ENCODE measurements at places on chromosomes 3 and 15.

- no peak for DNase-seq
Observed at GRCh38 chr3:188476935-188477334, 323.0 kb downstream of the LPP start.

GRCh38 chr3:126130081-126130855, 46.3 kb upstream of the SLC41A3 start:
- DNase-seq: no peak

GRCh38 chr3:137866933-137867332, 102.8 kb downstream of the SOX14 start:
- no peak for DNase-seq

GRCh38 chr3:127445581-127446343, 144.8 kb downstream of the TPRA1 start:
- no peak for DNase-seq

- DNase-seq: peak; percentile 52
Observed at GRCh38 chr15:38389924-38390542, 63.9 kb upstream of the FAM98B start.

GRCh38 chr3:14200841-14201240, 22.2 kb downstream of the LSM3 start:
- DNase-seq: no peak

DNA sequence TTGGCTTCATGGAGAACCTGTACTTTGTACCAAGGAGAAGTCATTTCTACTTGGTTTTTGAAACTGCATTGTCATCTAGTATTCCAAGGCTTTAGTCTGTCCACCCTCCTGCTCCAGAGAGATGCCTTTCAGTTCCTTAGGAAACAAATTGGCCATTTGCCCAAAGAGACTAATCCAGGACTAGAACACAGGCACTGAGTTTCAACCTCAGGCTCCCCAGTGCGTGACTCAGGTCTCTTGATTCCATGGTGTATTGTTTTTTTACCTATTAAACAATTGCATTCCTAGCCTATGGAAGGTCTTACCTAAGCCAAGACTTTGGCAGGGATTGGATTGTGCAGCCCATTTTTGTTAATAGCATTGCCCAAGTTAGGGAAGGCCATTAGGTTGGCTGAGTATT, 214.8 kb upstream of the CTDSPL start:
- DNase-seq: no peak

GRCh38 chr15:29740692-29741311, 81.5 kb downstream of the TJP1 start:
- no peak for DNase-seq

DNA sequence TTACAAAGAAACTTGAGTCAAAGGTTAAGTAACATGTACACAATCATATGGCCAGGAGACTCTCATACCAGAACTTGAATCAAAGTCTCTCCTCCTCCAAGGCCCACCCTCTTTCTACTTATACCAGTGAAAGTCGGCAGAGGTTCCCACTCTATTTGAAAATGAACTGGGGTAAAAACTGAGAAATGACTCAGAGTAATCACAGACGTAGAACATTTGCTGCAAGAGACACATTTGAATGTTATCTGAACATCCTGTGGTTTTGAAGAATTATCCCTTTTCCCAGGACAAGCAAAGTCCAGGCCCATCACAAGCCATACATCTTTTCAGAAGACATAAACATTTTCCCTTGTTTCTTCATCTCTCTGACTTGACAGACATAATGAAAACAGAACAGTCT, 55.8 kb downstream of the SHOX2 start:
- DNase-seq: no peak

DNA sequence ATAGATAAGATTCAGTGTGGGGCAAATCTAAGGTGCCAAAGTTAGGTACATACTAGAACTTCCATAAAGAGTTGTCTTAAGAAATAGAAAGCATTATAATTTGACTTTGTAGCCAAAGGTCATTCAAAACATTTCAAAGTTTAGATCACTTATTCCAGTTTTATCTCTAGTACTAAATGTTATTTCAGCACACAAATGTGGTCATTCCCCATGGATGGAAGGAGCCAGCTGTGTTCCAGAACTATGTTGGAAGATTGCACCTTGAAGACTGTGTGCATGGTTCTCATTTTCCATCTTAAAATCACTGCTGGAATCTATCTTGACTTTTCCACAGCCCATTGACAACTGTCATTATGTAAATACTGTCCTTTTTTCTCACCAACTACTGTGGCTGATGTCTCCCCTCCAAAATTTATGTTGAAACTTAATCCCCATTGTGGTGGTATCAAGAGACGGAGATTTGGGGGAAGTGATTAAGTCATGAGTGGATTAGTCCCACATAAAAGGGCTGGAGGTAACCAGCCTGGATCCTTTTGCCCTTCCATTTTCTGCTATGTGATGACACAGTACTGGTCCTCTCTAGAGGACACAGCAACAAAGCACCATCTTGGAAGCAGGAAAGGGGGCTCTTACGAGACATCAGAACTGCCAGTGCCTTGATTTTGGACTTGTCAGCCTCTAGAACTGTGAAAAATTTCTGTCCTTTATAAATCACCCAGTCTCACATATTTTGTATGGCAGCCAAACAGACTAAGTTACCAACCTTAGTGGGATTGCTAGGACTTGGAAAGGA, 24.0 kb downstream of the TGFBR2 start:
- DNase-seq: no peak

- peak; percentile 66 for DNase-seq
Observed at GRCh38 chr3:129119365-129120100, 2.1 kb downstream of the RAB43 start.

DNA sequence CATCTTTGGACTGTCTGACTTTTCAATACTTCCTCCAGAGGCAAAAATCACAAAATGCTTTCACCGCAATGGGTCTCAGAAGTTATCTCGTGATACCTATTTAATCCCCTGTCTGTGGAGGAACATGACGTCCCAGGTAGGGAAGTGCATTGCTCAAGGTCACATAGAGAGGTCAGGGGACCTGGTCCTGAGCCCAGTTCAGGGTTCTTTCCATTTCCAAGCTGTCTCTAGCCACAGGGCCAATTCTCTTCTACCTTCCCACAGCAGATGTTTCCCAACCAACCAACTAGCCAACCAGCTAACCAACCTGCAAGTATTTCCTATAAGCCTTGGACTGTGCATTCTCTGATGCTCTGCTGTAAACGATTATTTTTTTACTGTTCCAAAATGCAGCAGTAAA, 122.2 kb upstream of the DLG1 start:
- DNase-seq: no peak

GRCh38 chr3:193677734-193678133, 84.7 kb downstream of the OPA1 start:
- DNase-seq: no peak

- DNase-seq: no peak
Observed at GRCh38 chr3:18334837-18335601, 90.1 kb downstream of the SATB1 start.

DNA sequence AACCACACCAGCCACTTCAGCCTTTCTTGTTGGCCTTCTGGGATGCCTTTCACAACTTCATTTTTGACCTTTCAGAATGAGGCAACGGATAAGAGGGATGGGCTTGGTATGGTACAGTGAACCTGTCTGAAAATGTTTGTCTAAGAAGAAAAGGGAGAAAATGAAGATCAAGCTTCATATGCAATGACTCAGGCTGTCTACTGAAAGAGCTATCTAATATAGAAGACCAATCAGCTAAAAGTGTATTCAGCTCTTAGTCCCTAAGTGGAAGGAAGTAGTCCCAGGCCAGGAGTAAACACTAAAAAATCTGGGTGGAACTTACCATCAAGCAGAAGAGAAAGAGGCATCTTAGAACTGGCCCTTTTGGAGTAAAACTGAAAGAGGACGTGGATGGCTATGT, 12.2 kb upstream of the UPK1B start:
- no peak for DNase-seq

- DNase-seq: no peak
Observed at GRCh38 chr3:101675709-101676215, 1.2 kb downstream of the ZBTB11 start.

GRCh38 chr3:49238274-49239127, 38.5 kb downstream of the C3orf62 start:
- no peak for DNase-seq

DNA sequence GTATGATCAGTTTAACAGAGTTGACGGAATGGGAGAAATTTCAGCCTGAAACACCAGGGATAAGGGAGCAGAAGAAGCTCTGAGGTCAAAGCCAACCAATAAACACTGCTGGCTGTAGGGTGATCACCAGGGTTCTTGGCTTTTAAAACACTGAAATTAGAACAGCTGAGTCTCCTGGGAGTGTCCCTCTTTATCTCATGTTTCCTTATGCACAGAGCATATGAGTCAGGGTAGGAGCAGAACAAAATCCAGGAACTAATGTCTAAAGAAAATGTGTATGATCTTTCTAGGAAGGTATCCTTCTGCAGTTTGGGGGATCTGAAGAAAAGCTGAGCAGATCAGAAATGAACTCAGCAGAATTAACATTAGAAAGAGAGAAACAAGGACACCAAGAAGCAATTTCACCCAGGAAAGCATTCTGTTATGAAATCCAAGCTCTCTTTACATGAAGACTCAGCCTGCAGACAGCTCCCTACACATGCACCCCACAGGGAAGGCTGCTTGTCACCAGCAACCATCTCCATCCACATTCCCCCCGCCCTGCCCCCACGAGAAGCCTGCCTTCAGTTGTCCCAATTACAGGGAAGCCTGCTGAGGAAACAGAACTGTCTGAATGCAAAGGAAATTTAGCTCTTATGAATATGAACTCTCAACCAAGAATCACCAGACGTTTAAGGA, 469.7 kb downstream of the PDCD6IP start:
- no peak for DNase-seq

- no peak for DNase-seq
Observed at GRCh38 chr3:8608791-8609467, 35.7 kb downstream of the SSUH2 start.

GRCh38 chr3:117512975-117513374, 803.4 kb downstream of the TUSC7 start:
- no peak for DNase-seq

- no peak for DNase-seq
Observed at GRCh38 chr15:58438956-58439355, 7.2 kb downstream of the LIPC start.

DNA sequence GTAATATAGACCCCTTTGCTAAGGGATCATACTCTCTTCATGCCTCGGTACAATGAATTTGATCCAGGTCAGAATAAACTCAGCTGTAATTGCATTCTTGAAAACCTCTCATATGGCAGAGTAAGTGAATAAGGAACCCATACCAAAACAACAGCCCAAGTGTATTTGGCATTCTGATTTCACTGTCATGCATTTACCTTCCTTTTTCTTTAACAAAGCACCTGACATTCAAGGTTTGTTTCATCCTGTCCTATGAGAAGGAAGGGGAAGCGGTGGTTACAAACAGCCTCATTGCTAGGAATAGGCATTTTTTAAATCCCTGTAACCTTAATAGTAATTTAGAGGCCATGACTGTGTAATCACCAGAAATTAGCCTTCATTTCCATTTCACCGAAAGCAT, 97.1 kb downstream of the LSAMP start:
- DNase-seq: no peak

- DNase-seq: no peak
Observed at GRCh38 chr15:40334941-40335795, 5.6 kb downstream of the CCDC9B start.

DNA sequence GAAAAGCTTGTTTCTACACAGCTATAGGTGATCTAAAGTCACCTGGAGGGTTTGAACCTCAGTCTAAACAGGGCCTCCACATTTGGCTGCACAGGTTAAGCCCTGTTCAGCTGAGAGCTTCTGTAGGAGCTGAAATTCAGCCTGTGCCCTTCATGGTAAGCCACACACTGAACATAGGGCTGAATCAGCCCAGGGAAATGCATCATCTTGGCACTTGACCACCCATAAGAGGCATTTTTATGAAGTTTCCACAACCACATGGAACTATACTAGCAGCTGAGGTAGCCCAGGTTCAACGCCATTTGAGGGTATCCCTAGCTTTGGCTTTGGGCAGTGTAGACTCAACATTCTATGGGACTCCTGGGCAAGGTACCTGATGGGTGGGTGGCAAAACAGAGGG, 126.8 kb downstream of the FAM174B start:
- no peak for DNase-seq

GRCh38 chr15:81184188-81184587, 12.5 kb upstream of the IL16 start:
- no peak for DNase-seq

DNA sequence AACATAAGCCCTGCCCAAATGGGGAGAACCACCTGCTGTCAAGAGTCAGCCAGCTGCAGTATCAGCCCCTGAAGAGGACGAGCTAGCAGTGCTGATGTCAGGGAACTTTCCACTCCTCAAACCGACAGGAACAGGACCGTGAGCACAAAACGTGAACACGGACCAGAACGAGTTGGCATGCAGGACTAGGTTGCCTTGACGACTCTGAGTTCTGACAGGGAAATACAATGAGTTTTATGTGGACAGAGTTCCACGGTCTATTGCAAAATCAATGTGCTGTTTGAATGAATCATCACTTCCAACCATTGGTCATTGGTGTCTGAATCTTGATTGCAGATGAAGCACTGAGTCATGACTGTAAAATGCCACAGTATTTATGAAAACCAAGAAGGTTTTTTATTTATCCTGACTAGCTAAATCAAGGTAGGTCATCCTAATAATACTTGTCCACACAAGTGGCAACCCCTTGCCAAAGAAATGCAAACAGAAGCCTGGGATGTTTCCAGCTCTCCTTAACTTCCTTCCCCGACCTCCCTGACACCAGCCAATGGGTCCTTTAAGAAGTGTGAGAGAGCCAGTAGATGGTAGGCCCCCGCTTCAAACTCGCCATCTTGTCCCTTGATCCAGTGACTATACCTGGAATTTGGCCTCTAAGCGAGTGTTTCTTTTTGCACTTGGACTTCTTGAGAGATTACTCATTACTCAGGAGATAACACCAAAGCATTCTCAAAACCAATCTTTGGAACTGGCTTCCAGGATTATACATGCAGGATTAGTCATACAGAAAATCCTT, 119.6 kb downstream of the ASB7 start:
- DNase-seq: no peak

GRCh38 chr3:38968891-38969290, 82.9 kb downstream of the SCN11A start:
- DNase-seq: no peak

GRCh38 chr3:54176106-54176505, 53.8 kb downstream of the CACNA2D3 start:
- DNase-seq: no peak

- DNase-seq: no peak
Observed at GRCh38 chr15:52020221-52021085, 1.4 kb downstream of the MAPK6 start.

DNA sequence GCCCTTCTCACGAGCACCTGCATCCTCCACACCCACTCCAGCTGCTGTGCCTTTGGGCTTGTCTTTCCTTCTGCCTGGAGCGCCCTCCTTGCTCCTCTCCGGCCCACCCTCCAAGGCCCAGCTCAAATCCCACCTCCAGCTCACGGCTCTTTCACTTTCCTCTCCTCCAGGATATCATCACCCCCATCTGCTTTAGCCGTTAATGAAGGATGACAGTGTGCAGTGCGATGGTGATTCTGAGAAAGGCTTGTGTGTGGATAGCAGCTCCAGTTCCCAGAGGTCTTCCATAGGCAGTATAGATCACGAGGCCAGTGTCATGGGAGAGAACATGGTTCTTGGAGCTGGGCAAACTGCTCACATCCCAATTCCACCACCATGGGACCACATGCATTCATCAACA, 237.4 kb downstream of the TLE3 start:
- DNase-seq: no peak

Measured in stimulated activated naive CD8-positive, alpha-beta T cell treated with anti-CD3 and anti-CD28 coated beads, Interleukin-15, amount 100 ng/mL, for 72 hours (primary cell).